ENCODE measurements at places on chromosomes 4 and X.
A peak's percentile ranks its signal among the peaks of the same experiment; 100 is the strongest.

- H3K27ac ChIP-seq, result no peak overlapping the region
- no peaks in the 10 kb centered on the region for H3K4me1 ChIP-seq
- no peaks in the 10 kb centered on the region for H3K36me3 ChIP-seq
- no peak overlapping the region for H3K4me3 ChIP-seq
- DNase-seq, result no peak
Measured at GRCh38 chr4:189600718-189601435, 339.8 kb upstream of the FRG1 start.

- no peak overlapping the region for H3K27ac ChIP-seq
- H3K27me3 ChIP-seq, result peaks cover 4% of the 10 kb centered on the region
- H3K4me3 ChIP-seq, result no peak overlapping the region
- no peaks in the 10 kb centered on the region for H3K4me1 ChIP-seq
- no peaks in the 10 kb centered on the region for H3K36me3 ChIP-seq
Measured at GRCh38 chr4:186018784-186019183, 50.2 kb upstream of the TLR3 start.

DNA sequence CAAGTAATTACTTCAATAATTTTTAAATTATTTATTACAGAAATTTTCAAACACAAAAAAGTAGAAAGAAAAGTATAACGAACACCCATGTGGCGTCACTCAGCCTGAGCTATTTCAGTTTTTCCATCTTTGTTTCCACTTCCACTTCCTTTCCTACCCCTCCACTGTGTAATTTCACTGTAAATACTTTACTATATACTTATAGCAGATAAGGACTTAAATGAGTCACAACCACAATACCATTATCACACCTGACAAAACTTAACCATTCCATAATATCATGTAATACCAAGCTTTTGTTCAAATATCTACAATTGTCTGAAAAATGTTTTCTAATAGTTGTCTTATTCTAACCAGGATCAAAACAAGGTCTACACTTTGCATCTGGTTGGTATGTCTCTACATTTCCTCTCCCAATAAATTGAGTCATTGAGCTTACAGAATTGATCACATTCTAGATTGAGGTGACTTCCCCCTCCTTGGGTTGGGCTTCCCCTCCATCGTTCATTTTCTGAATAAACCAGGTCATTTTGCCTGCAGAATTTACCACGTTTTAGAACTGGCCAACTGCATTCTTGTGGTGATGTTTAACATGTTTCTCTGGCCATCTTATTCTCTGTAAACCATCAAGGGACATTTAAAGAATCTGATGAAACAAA, 48.7 kb downstream of the ATP10D start:
- peaks cover 38% of the 10 kb centered on the region for H3K36me3 ChIP-seq
- peak overlapping the region; percentile 78 for H3K27ac ChIP-seq
- no peak for DNase-seq

DNA sequence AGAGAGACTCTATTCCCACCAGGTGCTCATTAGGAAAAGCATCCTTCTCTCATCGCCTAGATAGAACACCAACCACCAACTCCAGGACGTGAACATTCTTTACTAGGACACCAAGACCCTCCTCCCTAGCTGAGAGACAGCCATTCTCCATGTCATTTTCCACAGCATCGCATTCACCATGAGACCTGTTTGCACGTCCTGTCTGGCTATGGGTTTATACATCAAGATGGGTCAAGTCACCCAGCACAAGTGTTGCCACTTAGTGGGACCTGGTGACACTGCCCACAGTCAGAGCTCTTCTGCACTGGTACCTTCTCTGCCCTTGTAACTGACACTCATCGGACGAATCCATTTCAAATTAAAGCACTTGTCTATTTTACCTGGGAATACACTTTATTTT, 17.5 kb downstream of the LRP2BP start:
- no peak for DNase-seq
- H3K27me3 ChIP-seq, result no peaks in the 10 kb centered on the region
- H3K36me3 ChIP-seq, result peaks cover 8% of the 10 kb centered on the region

- peaks cover 50% of the 10 kb centered on the region for H3K4me1 ChIP-seq
- no peak for DNase-seq
- peak overlapping the region; percentile 88 for H3K27ac ChIP-seq
- peak overlapping the region; percentile 51 for H3K4me3 ChIP-seq
- peaks cover 3% of the 10 kb centered on the region for H3K36me3 ChIP-seq
- no peaks in the 10 kb centered on the region for H3K27me3 ChIP-seq
Measured at GRCh38 chr4:184534511-184535391, 60.4 kb upstream of the IRF2 start.

DNA sequence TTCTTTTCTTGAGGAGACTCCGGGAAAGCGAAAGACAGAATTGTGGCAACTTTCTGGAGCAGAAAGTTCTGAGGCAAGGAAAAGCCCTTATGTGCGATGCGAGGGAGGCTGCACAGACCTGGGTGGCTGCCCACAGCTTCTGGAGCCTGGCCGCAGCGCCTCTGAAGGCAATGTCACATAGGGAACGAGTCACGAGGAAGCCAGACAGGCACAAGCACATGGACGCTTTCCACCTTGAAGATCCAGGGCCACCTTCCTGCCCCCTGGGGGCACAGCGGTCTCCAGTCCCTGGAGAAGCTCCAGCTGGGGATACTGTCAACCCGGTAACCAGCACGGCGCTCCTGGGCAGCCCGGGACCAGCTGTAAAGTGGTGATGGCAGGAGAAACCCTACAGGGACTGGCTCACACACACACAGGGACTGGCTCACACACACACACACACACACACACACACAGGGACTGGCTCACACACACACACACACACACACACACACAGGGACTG, 69.8 kb downstream of the MTNR1A start:
- H3K27ac ChIP-seq, result no peak overlapping the region
- no peaks in the 10 kb centered on the region for H3K36me3 ChIP-seq
- no peak for DNase-seq
- H3K4me3 ChIP-seq, result no peak overlapping the region

DNA sequence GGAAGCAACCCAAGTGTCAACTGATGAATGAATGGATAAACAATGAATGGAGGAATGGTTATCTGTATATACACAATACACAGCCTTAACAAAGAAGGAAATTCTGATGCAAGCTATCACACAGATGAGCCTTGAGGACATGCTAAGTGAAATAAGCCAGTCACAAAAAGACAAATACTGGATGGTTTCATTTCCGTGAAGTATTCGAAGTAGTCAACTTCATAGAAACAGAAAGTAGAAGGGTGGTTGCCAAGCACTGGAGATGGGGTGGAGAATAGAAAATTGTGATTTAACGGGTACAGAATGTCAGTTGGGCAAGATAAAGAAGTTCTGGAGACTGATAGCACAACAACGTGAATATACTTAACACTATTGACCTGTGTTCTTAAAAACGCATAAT, 28.2 kb downstream of the CENPU start:
- peaks cover 27% of the 10 kb centered on the region for H3K4me1 ChIP-seq
- peaks cover 90% of the 10 kb centered on the region for H3K36me3 ChIP-seq
- no peak overlapping the region for H3K4me3 ChIP-seq
- no peaks in the 10 kb centered on the region for H3K27me3 ChIP-seq

- H3K36me3 ChIP-seq, result no peaks in the 10 kb centered on the region
- peaks cover 10% of the 10 kb centered on the region for H3K4me1 ChIP-seq
- H3K27me3 ChIP-seq, result peaks cover 43% of the 10 kb centered on the region
- no peak within 1 kb of the TSS for H3K27ac ChIP-seq
Measured at GRCh38 chr4:170089668-170090351, at the start of gene AADAT. Gene AADAT (minus strand): TSS chr4:170089956. CDS start chr4:170089690, 266 bp downstream.

GRCh38 chr4:56995525-56995924, 16.8 kb downstream of the POLR2B start:
- no peak overlapping the region for H3K4me3 ChIP-seq
- H3K36me3 ChIP-seq, result peaks cover 77% of the 10 kb centered on the region
- peaks cover 19% of the 10 kb centered on the region for H3K4me1 ChIP-seq
- H3K27me3 ChIP-seq, result no peaks in the 10 kb centered on the region
- H3K27ac ChIP-seq, result no peak overlapping the region

GRCh38 chr4:19486400-19486799, 765.3 kb upstream of the SLIT2 start:
- no peak overlapping the region for H3K4me3 ChIP-seq
- no peaks in the 10 kb centered on the region for H3K4me1 ChIP-seq
- DNase-seq, result no peak
- H3K27me3 ChIP-seq, result no peaks in the 10 kb centered on the region

- H3K4me3 ChIP-seq, result no peak overlapping the region
- H3K36me3 ChIP-seq, result no peaks in the 10 kb centered on the region
- no peaks in the 10 kb centered on the region for H3K27me3 ChIP-seq
- DNase-seq, result no peak
- H3K27ac ChIP-seq, result no peak overlapping the region
Measured at GRCh38 chr4:72112514-72113156, 80.8 kb downstream of the NPFFR2 start.

DNA sequence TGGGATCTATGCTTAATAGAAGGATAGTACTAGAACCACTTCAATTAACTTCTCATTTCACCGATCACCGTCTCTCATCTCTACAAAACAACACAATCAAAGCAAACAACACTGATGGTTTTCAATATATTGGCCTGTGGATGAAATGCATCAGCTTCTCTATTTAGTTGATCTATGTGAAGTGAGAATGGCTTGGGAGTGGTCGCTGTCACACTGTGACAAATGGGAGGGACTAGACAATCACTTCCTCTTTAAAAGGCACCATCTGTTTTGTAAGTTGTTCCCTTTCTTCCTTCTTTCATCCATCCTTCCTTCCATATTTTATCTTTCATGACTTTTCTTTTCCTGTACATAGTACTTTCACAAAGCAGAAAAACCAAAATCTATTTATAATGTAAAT, 23.9 kb upstream of the NWD2 start:
- H3K36me3 ChIP-seq, result no peaks in the 10 kb centered on the region
- no peaks in the 10 kb centered on the region for H3K27me3 ChIP-seq
- no peak for DNase-seq

DNA sequence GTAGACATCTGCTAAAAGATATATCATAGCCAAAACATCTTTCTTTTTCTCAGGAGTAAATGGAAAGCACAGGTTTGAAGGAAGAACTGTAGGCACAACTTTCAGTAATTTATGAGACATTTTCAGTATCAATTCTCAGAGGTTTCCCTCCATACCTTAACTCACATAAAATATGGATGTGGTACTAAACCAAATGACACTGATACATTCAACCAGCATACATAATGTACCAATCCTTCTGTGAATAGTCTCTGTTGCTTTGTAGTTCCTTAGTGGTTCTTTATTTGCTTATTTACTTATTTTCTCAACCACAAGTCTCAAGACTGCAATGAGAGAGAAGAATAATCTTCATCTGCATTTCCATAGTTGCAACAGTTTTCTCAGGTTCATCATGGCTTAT, 96.1 kb downstream of the ARHGAP24 start:
- H3K4me1 ChIP-seq, result no peaks in the 10 kb centered on the region
- H3K4me3 ChIP-seq, result no peak overlapping the region
- H3K27me3 ChIP-seq, result no peaks in the 10 kb centered on the region
- H3K36me3 ChIP-seq, result no peaks in the 10 kb centered on the region

GRCh38 chrX:72409993-72410392, 104.3 kb upstream of the CITED1 start:
- no peak overlapping the region for H3K4me3 ChIP-seq
- H3K27me3 ChIP-seq, result no peaks in the 10 kb centered on the region
- DNase-seq, result no peak
- peaks cover 26% of the 10 kb centered on the region for H3K36me3 ChIP-seq
- H3K27ac ChIP-seq, result no peak overlapping the region
- H3K4me1 ChIP-seq, result peaks cover 5% of the 10 kb centered on the region

DNA sequence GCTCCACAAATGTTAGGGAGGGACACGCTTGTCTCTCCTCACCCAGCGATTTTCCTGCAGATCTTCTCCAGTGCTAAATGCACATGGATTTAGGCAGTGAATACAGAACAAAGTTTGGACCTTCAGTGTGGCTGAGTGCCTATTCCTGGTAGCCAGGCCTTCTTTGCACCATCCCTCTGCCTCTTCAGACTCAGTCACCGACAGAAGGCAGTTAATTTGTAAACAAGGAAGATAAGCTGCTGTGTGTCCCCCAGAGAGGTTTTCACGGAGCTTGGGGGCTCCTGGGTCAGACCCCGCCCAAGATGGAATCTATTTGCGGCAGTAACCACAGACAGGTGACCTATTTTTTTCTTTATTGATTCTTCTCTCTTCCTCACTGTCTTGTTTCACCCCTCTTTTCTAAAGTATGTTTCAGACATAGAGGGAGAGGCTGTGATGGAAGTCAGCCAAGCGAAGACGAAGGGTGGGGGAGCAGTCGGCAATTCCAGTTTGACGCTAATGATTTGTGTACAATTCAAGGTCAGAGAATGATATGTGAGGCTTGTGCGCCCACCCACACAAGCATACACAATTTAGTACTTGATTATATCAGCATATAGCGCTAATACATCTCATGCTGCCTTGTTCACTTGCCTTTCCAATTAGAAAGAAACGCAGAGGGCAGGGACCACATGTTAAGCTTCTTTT, 200.8 kb downstream of the MGST2 start:
- H3K4me1 ChIP-seq, result peaks cover 1% of the 10 kb centered on the region
- no peak overlapping the region for H3K27ac ChIP-seq
- no peak for DNase-seq

GRCh38 chr4:94508296-94508695, 56.6 kb downstream of the PDLIM5 start:
- H3K4me3 ChIP-seq, result no peak overlapping the region
- DNase-seq, result no peak
- H3K4me1 ChIP-seq, result peaks cover 11% of the 10 kb centered on the region
- no peak overlapping the region for H3K27ac ChIP-seq
- H3K36me3 ChIP-seq, result no peaks in the 10 kb centered on the region

GRCh38 chrX:118588715-118589114, 93.1 kb downstream of the DOCK11 start:
- H3K4me3 ChIP-seq, result no peak overlapping the region
- DNase-seq, result no peak
- no peak overlapping the region for H3K27ac ChIP-seq
- no peaks in the 10 kb centered on the region for H3K27me3 ChIP-seq
- H3K4me1 ChIP-seq, result peaks cover 2% of the 10 kb centered on the region

GRCh38 chrX:153889123-153889522, 3.1 kb upstream of the L1CAM start:
- H3K27me3 ChIP-seq, result peaks cover 38% of the 10 kb centered on the region
- no peaks in the 10 kb centered on the region for H3K36me3 ChIP-seq
- no peak overlapping the region for H3K4me3 ChIP-seq
- H3K4me1 ChIP-seq, result peaks cover 4% of the 10 kb centered on the region
- DNase-seq, result no peak

Measured in activated T-helper 2 cell treated with anti-CD3 and anti-CD28 coated beads, Interferon-gamma antibody, Interleukin-2, Interleukin-4, amounts not matched to agents 10 μg/mL and 5 μg/mL and 100 μg/mL, durations not matched to agents 14 hours and 24 hours and 36 hours (primary cell).